ENCODE measurements at places on chromosomes 6 and 20. TPM values are rescaled to one million over a fixed set of nuclear protein-coding genes. Genes with fewer than 3 reads are reported as not detected.
A peak's percentile ranks its signal among the peaks of the same experiment; 100 is the strongest.

The LPIN3 gene
- total RNA-seq: 5.9 TPM

The ZSCAN26 gene
- 24.8 TPM for total RNA-seq

The ELOVL4 gene
- total RNA-seq: 37.2 TPM

DNA sequence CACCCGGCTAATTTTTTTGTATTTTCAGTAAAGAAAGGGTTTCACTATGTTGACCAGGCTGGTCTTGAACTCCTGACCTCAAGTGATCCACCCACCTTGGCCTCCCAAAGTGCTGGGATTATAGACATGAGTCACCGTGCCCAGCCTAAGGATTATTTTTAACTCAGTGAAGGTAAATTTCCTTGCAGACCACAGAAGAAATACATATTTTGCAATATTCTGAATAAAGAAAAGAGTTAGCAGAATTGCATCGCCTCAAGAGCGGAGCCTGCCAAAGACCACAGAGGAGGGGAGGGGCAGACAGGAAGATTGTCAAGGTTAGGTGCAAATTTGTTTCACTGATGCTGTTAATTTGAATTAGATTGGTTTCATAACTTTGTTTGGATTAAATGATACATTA lies 47.4 kb downstream of the SOD2 start:
- no peak overlapping the region for H3K27ac ChIP-seq
- H3K27me3 ChIP-seq: no peaks in the 10 kb centered on the region
- no peaks in the 10 kb centered on the region for H3K4me1 ChIP-seq
- peaks cover 16% of the 10 kb centered on the region for H3K36me3 ChIP-seq
- DNase-seq: no peak

- DNase-seq: peak; percentile 4
- H3K27ac ChIP-seq: no peak overlapping the region
- H3K4me3 ChIP-seq: no peak overlapping the region
- H3K27me3 ChIP-seq: peaks cover 25% of the 10 kb centered on the region
Observed at GRCh38 chr20:25061821-25062530, 4.0 kb upstream of the ACSS1 start.

- H3K4me1 ChIP-seq: no peaks in the 10 kb centered on the region
- no peak overlapping the region for H3K4me3 ChIP-seq
Observed at GRCh38 chr6:166796610-166797009, 159.7 kb downstream of the RNASET2 start.

GRCh38 chr20:59400708-59401107 lies 100.3 kb downstream of the EDN3 start:
- no peak overlapping the region for H3K27ac ChIP-seq
- peaks cover 13% of the 10 kb centered on the region for H3K4me1 ChIP-seq
- no peaks in the 10 kb centered on the region for H3K36me3 ChIP-seq
- no peaks in the 10 kb centered on the region for H3K27me3 ChIP-seq
- DNase-seq: no peak

DNA sequence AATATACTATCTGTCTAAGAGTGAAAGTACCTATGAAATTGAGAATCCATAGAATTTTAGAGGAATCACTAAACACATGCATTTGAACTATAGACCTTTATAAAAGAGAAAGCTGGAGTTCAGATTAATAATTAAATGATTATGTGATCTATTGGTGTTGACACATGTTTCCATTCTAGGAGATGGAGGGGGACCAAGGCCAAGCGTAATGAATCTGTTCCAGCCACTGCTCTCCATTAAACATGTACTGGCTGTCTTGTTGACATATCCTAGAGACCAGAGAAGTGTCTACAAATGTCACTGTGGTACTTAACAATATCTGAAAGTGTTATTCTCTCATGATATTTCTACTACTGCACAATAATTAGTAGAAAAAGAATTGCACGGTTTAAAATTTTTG lies 432.4 kb downstream of the BMP2 start:
- no peaks in the 10 kb centered on the region for H3K36me3 ChIP-seq
- DNase-seq: no peak
- no peaks in the 10 kb centered on the region for H3K4me1 ChIP-seq
- no peak overlapping the region for H3K4me3 ChIP-seq

- peaks cover 12% of the 10 kb centered on the region for H3K36me3 ChIP-seq
- no peak overlapping the region for H3K4me3 ChIP-seq
- no peak overlapping the region for H3K27ac ChIP-seq
- no peak for DNase-seq
- peaks cover 17% of the 10 kb centered on the region for H3K27me3 ChIP-seq
Observed at GRCh38 chr6:170076466-170077165, 214.3 kb downstream of the DLL1 start.

GRCh38 chr20:62327726-62328495 lies 25.1 kb downstream of the ADRM1 start:
- peaks cover 9% of the 10 kb centered on the region for H3K36me3 ChIP-seq
- DNase-seq: no peak
- no peak overlapping the region for H3K27ac ChIP-seq
- H3K4me1 ChIP-seq: no peaks in the 10 kb centered on the region
- no peak overlapping the region for H3K4me3 ChIP-seq
- peaks cover 6% of the 10 kb centered on the region for H3K27me3 ChIP-seq

Measured in glutamatergic neuron (in vitro differentiated cells).